ENCODE measurements at places on chromosomes 16 and 17.

GRCh38 chr17:68389041-68389440, 68.3 kb downstream of the WIPI1 start:
- no peak for DNase-seq

DNA sequence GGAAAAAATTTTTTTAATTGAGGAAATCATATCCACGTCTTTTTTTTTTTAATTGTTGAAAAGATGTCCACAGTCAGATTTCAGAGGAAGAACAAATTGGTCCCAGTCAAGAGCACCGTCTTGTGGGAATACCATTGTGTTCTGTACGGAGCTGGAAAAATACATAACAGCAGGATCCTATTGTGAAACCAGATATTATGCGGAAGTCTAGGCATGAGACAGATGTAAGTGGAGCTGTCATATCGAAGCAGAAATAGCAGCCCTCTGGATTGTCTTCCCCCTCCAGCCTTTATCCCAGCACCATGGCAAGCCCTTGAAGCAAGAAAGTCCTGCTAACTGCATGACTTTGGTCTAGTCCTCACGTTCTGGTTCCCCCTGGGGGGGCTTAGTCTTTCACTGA, 391.6 kb upstream of the ASIC2 start:
- DNase-seq: no peak

GRCh38 chr16:73433731-73434307, 385.9 kb upstream of the ZFHX3 start:
- no peak for DNase-seq

- no peak for DNase-seq
Observed at GRCh38 chr16:55439101-55439690, 39.8 kb upstream of the MMP2 start.

DNA sequence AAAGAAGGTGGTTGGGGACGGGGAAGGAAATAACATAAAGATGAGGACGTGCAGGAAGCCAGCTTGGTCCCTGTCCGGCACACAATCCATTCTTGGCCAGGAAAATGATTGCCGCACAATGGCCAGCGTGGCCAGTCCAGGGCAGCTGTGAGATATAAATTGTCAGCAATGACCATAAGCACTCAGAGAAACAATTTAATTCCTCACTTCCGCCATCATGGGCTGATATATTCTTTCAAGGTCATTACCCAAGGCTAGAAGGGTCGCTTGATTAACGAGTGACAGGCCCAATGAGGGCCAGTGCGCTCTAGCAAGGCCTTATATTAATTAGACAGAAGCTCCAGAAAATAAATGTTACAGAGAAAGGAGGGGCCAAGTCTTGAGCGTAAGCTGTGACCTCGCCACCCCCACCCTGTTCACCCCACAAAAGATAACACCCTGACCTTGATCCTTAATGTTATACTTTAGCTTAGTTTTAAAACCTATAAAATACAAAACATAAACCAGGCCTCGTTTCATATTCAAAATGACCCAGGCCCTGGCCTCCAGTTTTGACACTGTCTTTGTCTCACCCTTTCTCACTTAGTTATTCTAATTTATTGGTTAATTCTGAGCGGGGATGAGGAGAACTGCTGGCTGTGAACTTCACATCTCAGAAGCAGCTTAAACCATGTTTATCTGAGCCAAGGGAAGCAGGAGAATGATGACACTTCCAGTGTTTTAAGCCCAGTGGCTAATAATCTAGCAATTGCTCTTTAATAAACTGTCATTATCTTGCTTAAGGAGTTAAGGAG, 478.3 kb upstream of the ZFHX3 start:
- DNase-seq: no peak
